Stimulated activated CD4-positive, alpha-beta T cell treated with anti-CD3 and anti-CD28 coated beads, Interleukin-15, amount 100 ng/mL, for 24 hours (primary cell): ENCODE measurements at places on chromosomes 6 and 20.

DNA sequence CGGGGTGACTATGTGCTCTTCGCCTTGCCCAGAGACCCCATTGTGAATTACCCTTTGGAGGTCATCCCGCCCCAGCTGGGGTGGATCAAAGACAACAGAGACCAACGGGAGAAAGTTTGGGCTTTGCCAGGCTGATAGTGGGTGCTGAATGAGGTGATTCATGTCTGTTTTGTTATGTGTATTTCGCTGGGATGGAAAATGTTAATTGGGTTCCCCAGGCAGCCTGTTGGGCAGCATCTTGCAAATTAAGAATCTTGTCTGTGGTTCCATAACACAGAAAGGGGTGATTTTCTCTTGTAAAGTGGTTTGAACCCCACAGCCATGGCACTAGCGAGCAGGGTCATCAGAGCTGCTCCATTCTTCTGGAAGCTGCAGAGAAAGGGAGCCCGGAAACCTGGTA, 63.1 kb upstream of the UNC93A start:
- no peak for DNase-seq

GRCh38 chr20:47708953-47709833, 76.1 kb downstream of the SULF2 start:
- DNase-seq: no peak

- DNase-seq: peak; percentile 66
These were observed 637 bp downstream of the ARID1B start for GRCh38 chr6:156777577-156778453.

GRCh38 chr6:154709621-154710020, 23.6 kb upstream of the SCAF8 start:
- no peak for DNase-seq

DNA sequence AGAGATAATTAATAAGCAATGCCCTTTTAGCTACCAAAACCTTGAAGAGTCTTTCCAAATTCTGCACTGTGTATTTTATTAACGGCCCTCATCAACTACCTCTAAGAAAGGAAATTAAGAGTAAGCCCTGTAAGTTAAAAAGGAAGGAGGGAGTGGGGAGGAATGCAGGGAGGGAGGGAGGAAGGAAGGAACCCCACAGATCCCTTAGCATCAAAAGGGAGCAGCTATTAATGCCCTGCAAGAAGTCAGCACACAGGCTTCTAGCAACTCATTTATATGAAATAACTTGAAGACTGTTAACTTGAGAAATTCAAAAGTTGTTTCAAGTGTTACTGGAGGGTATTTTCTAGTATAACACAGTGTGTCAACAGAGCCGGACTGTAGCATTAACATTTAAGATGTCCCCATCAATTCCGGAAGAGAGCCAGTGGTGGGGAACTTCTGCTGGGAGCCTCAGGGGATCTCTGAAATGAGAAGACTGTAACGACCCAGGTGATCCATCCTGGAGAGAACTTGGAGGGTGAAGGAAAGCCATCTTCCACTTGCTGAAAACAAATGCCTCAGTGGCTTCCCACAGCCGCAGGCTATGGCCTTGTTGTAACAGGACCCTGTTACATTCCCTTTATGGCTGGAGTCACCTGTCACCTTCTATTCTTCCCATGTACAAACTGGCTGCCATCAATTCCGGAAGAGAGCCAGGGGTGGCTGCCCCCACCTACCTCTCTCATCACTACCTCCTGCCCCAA, 33.2 kb downstream of the SLC22A23 start:
- DNase-seq: no peak

DNA sequence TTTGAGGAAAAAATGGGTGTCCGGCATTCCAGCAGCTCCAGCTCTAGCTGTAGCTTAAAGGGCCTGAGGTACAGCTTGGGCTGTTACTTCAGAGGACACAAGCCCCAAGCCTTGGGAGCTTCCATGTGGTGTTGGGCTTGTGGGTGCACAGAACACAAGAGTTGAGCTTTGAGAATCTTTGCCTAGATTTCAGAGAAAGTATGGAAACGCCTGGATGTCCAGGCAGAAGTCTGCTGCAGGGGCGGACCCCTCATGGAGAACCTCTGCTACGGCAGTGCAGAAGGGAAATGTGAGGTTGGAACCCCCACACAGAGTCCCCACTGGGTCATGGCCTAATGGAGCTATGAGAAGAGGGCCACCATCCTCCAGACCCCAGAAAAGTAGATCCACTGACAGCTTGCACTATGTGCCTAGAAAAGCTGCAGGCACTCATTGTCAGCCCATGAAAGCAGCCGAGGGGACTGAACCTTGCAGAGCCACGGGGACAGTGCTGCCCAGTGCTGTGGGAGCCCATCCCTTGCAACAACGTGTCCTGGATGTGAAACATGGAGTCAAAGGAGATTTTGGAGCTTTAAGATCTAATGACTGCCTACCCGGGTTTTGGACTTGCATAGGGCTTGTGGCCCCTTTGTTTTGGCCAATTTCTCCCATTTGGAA, 90.6 kb downstream of the QKI start:
- DNase-seq: no peak

- no peak for DNase-seq
These were observed 13.5 kb downstream of the ZMYND8 start for GRCh38 chr20:47343007-47343472.

DNA sequence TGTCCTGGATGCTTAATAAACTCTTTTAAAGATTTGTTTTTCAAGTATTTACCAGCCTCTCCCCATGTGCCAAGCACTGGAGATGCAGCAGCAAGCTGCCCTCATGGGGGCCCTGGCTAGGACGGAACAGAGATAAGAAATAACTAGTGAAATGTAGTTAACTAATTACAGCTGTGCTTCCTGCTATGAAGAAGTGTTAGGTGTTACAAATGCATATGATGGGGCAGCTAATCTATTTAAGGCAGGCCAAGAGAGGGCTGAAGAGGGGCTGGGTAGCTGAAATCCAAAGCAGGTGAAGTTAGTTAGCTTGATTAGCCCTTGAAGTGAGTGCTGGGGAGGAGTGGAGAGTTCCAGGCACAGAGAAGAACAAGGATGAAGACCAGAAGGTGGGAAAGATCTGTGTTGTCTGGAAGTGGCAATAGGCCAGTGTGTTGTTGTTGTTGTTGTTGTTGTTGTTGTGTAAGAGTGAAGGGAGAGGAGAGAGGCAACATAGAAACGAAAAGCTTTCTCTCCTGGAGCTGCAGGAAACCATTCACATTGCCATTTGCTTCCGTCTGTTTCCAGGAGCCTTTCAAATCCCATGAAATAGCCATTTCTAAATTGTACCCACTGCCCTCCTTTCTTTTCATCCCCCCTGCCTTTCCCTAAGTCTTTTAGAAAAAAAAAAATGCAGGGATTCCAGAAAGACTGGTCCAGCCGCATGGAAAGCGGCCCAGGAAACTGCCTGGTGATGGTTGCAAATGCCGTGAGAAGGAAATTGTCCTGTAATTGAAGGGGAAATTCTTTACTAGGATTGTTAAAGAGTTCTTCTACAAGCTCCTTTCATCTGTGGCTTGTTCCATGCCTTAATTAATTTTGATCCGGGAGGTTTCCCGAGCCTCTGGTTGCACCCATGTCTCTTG, 119.6 kb downstream of the TFAP2C start:
- DNase-seq: no peak

- peak; percentile 13 for DNase-seq
These were observed 88.8 kb downstream of the MAP3K4 start for GRCh38 chr6:161080263-161080970.

DNA sequence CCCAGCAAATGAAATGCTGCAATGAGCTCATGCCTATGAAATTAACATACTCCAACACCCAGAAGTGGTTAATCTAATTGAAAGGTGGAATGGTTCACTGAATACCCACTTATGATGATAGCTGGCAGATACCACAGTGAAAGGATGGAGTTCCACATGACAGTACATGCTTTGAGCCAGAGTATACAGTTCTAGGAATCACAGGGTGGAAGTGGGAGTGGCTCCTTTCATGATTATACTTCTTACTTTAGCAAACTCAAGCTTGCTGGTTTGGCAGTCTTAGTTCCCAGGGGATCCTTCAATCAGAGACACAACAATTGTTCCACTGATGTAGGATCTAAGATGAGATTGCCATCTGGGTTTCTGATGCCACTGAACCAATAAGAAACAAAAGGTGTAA, 21.5 kb downstream of the CD164 start:
- no peak for DNase-seq

DNA sequence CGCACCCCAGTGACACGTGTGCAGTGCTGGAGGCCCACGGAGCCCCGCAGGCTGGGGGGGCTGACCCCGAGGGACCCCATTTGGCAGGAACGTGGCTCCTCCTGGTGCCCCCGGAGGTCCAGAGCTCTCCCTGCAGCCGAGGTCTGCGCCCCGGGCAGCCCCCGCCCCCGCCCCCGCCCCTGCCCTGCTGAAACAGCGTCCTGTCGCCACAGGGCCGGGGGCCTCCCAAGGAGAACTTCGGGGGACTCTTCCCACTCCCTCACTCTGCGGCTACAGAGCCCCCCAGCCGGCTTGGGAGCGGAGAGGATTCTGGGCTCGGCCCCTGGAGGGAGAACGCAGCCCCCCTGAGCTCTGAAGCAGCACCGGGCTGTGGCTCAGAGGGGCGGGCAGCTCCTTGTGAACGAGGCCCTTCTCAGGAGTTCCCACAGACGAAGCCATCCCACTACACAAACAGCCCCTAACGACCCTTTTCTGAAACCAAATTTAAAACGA, 115.2 kb downstream of the DLL1 start:
- no peak for DNase-seq

GRCh38 chr20:10665791-10666190, 8.0 kb downstream of the JAG1 start:
- no peak for DNase-seq

DNA sequence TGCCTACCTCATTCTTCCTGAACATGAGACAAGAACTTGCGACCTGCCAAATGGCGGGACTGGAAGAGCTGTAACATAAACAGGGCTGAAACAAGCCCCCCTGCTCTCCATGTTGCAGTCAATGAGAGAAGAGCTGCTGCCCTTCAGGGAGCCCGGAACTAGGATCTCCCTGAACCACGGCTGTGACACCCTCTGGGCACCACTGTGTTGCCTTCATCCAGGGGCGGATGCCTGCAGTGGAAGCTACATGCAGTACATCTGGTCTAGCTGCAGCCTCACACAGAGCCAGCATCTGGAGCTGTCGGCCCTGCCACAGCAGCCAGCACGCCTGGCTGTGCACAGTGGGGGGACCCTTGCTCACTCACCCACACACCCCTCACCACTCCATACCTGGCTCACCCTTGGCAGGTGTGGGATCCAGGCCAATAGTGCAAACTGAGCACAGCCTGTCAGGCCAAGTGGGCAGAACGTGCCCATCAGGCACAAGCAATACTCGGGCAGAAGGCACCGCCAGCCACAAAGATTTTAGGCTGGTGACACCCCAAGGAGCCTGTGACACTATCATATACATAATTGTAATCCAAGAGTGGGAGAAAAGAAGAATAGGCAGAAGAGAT, 451.3 kb downstream of the HTR1B start:
- DNase-seq: no peak

GRCh38 chr20:62117362-62117646, 5.0 kb upstream of the LSM14B start:
- DNase-seq: no peak

GRCh38 chr6:703552-703951, 10.6 kb upstream of the EXOC2 start:
- no peak for DNase-seq

GRCh38 chr6:123333000-123333756, 303.6 kb downstream of the TRDN start:
- DNase-seq: no peak

GRCh38 chr6:19891451-19891850, 54.3 kb downstream of the ID4 start:
- no peak for DNase-seq

DNA sequence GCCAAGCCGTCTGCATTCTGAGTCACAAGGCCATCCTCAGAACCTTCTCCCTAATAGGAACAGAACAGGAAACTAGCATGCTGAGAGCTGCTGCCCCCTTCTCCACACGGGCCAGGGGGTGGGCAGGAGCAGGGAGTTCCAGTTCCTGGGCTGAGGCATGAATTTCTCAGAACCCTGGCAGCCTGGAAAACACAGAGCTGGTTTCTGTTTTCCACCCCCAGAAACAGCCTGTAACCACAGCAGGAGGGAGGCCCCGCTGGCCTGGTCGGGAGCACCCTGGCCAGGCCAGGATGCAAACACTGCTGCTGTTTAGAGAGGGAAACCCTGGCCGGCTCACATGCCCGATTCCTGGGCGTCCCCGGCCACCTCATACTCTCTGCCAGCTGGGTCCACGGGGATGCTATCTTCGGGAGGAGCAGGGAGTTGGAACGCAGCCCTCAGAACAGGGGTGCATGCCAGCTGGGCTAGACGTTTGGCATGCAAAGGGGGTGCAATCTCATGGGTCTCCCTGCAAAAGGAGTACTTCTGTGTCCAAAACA, 130.1 kb downstream of the NFATC2 start:
- DNase-seq: peak; percentile 22

GRCh38 chr6:31377029-31377428, 20.1 kb upstream of the HLA-B start:
- DNase-seq: no peak
